ENCODE measurements at places on chromosomes 2 and 18.
A peak's percentile ranks its signal among the peaks of the same experiment; 100 is the strongest.

DNA sequence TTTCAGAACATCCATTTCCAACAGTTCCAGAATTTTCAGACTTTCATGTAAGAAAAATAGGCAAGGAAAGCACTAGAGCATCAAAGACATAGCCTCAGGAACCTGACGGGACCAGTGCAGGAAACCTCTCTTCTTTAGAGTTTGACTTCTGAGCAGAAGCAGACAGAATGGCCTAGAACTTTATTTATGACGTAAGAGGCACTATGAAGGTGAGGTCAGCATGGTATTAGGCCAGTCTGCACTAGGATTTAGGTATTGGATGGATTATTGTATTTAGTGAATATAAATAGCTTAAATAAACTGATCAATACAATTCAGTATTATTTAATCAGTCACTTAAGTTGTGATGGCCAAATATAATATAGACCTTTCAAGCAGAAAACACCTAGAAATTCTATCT lies 117.6 kb downstream of the CYRIA start:
- DNase-seq: no peak

GRCh38 chr2:212052412-212053159 lies 486.0 kb downstream of the ERBB4 start:
- no peak for DNase-seq

GRCh38 chr2:173271825-173272224 lies 82.8 kb upstream of the CDCA7 start:
- no peak for DNase-seq

GRCh38 chr2:167607211-167607610 lies 640.2 kb downstream of the STK39 start:
- no peak for DNase-seq

DNA sequence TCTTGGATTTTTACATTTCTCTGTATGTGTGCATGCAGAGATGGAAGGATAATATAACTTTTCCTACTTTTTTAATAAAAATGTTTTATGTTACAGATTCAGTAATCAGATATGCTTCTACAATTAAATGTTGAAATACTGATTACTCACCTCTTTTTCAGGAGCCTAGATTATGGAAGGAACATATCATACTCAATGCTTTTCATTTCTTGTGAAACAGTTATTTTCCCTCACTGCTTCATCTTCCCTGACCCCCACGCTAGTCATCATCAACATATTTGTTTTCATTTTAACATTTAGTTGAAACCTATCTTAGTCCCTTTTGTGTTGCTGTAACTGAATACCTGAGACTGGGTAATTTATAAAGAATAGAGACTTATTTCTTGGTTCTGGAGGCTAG lies 190.7 kb downstream of the WDR7 start:
- DNase-seq: no peak

DNA sequence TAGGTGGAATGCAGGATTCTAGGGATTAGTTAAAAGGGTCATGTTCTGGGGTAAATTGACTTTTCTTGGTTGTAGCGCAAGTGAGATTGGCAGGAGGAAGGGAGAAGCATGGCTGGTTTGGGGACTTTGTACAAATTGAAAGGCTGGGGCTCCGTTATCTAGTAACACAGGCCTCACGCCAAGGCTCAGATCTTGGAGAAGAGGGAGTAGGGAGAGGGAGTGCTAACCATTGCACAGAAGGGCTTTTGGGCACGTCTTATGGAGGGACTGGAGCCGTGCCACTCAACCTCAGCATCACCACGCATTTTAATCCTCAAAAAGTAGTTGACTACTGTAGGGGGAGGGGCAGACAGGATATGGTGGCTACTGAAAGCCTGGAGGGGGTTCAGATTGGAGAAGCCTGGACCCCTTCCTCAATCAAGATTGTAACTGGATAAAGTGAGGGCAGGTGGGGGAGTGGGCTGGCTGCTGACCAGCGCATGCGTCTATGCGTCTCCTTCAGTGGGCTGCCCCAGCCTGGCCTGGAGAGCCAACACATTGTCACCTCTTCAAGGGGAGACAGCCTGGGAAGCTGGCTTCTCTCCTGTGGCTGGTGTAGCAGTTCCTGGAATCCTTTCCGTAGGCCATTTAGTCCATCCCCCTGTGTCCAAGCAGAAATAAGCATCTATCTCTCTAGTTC lies 14.3 kb downstream of the IGFBP5 start:
- DNase-seq: no peak

DNA sequence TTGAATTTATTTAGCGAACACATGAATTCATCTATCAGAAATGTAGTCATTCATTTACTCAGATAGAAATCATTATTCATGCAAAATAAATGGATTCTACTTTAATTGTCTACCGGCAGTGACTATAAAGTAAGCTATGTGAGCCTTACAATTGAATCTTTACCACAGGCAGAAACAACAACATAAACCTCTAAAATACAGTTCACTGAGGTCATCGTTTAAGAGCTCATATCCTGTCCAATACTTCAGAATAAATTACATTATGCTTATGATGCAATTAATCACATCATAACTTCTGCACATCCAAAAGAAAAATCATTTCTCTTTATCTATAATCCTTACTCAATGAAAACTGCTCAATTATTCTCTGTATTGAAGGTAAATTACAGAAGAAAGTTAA lies 244.7 kb downstream of the HNMT start:
- DNase-seq: no peak

GRCh38 chr2:199543606-199544172 lies 86.0 kb upstream of the SATB2 start:
- DNase-seq: no peak

GRCh38 chr2:120654381-120655134 lies 81.1 kb upstream of the GLI2 start:
- DNase-seq: no peak

GRCh38 chr2:26514045-26514444 lies 36.1 kb upstream of the OTOF start:
- no peak for DNase-seq

GRCh38 chr18:36412778-36413177 lies 115.3 kb downstream of the FHOD3 start:
- DNase-seq: no peak

DNA sequence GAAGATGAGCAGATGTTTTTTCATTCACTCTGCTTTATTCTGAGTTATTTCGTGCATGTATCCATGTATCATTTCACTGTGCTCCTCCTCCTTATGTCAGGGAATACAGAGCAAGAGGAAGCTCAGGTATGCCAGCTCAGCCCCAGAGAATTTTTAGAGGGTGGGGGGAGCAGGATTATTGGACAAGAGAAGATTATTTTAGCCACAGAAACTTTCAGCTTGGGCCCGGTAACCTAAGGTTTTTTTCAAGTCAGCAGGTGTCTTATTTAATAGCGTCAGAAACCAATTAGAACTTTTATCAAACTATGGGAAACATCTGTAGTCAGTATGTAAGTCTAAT lies 232.9 kb upstream of the SIX3 start:
- no peak for DNase-seq

DNA sequence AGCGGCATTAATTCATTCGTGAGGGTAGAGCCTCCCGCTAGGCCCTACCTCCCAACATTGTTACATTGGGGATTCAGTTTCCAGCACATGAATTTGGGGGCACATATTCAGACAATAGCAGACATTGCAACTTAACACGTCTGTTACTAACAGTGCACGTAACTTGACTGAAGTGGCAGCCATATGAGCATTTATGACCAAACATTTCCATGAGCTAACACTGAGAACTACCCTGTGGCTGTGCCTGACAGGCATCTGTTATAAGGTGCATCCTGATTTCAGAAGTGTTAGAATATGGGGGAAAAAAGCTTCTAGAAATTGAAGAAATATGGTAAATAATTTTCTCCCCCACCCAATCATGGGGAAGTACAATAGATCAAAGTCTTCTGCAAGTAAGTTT lies 24.5 kb downstream of the MALT1 start:
- DNase-seq: no peak

DNA sequence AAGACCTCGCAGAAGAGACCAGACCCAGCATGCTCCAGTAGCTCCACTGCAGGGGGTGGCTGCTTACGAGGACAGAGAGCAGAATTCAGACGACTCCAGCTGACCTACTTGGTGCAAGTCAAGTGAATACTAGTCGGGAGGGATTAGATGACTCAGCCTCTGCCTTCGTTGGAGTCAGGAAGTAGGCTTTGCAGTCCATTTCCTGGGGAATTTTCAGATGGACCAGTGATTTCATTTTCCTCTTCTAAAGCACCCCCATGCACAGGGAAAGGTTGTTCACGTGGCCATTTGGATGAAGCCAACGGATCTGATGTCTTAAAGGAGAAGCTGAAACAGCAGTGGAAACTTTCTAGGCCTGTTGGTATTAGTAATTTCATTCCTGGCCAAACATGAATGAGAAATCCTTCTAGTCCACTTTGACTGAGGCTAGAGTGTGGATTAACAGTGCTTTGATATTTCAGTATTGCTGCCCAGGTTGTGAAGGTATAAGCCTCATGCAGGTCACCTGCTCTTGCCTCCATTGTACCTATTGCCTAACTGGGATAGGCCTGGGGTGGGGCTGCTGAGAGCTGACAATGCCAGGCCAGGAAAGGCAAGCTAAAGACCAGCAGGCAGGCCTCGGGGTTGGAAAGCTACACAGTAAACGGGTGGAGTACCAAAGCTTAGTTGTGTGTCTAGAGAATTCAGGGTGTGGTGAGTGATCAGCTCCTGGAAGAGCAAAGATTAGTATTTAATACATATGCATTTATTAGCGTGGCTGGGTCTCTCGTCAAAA lies 117.6 kb upstream of the FOSL2 start:
- no peak for DNase-seq

DNA sequence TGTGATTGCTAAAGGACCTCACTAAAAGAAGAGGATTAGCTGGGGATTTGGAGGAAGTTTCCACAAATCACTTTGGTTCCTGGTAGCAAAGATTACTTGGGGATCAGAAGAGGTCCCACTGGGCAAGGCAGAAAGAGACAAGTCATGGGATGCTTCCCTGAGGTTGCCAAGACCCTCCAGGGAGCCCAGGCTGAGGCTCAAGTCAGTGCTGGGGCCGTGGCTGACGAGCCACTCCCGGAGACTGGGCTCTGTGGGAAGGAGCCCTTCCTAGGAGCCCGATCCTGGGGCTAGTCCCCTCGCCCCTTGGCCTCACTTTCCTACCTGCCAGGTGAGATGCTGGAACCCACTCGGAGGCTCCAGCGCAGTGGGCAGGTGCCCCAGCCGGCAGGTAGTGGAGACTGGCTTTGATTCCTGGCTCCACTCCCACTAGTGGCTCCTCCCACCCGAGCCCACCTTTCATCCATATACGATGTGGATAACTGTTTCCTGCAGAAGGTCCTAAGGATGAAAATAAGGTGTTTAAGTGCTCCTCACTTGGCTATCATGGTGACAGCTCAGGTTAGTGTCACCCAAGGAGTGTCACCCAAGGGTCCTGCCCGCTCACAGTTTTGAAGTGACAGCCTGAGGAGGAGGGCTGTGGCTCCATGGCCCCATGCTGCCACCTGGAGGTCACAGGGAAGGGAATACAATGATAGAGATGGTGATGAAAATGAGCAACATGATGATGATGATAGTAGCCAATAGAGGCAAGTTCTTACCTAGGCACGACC lies 100.5 kb downstream of the CAPN13 start:
- peak; percentile 32 for DNase-seq

DNA sequence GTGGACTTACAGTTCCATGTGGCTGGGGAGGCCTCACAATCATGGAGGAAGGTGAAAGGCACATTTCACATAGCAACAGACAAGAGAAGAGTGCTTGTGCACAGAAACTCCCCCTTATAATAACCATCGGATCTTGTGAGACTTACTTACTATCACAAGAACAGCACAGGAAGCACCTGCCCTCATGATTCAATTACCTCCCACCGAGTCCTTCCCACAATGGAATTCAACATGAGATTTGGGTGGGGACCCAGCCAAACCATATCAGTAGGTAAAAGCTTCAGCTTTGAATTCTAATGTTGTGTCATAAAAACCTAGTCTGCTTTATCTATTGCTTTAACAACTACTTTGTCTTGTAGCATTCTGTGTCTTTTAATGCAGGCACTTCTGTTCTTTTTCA lies 140.4 kb upstream of the PIK3C3 start:
- no peak for DNase-seq

GRCh38 chr2:47056868-47057686 lies 98.0 kb downstream of the STPG4 start:
- no peak for DNase-seq

DNA sequence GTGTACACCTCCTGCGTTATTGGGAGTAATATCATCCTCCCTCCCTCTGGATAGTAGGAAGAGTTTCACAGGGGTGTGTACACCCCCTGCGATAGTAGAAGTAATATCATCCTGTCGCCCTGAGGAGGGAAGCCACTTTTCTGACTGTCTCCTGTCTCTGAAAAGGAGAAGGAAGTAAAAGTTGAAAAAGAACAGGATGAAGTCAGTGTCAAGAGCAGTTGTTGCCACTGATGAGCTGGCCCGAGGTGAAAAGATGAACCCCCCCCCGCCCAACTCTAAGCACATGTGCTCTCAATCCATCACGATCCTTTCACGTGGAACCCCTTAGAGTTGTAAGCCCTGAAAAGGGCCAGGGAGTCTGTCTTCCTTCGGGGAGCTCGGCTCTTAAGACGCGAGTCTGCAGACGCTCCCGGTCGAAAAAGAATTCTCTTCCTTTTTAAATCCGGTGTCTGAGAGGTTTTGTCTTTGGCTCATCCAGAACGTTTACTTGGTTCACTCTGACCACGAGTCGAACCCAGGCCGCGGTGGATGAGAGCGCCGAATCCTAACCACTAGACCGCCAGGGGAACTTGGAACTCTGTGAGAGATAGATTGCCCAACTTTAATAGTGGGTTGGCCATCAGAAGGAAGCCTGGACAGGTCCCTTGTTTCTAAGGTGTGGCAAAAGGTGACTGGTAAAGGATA lies 22.4 kb upstream of the NAGK start:
- DNase-seq: no peak

Data from activated CD8-positive, alpha-beta memory T cell treated with anti-CD3 and anti-CD28 coated beads for 1 hour (primary cell).